Renal cortical epithelial cell (primary cell): ENCODE measurements at places on chromosomes 7 and 10.
A peak's percentile ranks its signal among the peaks of the same experiment; 100 is the strongest.

DNA sequence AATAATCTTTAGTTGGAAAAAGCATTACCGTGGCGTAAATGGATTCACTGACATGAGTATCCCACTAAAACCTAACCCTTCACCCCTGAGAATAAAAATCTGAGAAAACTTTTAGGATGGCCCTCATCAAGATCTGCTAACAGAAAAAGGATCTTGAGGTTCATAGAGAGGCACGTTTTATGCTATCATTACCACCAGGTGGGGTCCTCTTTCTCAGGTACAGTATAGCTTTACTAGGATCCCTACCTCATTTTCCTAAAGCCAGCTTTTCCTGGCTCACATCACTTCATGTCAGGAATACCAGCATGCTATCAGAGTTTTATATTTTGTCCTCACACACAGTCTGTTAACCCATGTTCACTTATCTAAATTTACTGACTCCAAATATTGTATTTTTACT, 173.7 kb downstream of the POM121L12 start:
- DNase-seq: no peak

- no peak for DNase-seq
Observed at GRCh38 chr7:47643716-47644400, 61.9 kb upstream of the TNS3 start.

- peak; percentile 39 for DNase-seq
Observed at GRCh38 chr10:12726971-12727831, 274.3 kb downstream of the CCDC3 start.

GRCh38 chr10:33260403-33261149, 73.9 kb downstream of the NRP1 start:
- DNase-seq: no peak

DNA sequence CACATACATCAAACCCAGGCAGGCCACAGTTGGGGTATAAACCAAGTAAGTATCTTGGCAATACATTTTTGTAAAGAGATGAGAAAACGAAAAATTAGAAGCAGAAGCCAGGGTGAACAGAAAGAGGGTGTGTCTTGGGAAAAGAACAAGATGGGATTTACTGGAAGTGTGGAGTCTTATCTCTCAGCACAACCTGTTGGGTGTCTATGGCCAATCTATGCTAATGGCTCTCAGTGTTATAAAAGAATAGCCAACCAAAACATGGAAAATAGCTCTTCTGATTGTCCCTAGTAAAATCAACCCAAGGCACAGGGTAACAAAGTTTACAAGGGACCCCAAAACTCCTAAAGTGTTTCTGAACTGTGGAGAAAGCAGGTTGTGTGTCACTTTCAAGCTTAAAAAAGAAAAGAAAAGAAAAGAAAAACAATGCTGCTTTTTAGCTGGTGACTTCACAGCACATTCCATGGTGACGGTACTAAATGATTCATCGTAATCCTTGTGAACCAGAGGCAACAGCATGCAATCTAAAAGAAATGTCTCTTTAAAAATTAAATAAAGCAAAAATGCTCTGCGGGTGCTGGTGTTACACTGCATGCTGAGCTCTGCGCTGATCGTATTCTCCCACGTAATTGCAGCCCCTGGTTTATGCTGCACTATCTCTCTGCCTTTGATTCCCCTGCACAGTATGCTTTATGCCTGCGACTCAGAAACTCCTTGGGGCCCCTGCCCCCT, 100.8 kb downstream of the C10orf90 start:
- DNase-seq: peak; percentile 82

- no peak for DNase-seq
Observed at GRCh38 chr10:8183241-8183704, 128.8 kb downstream of the GATA3 start.

DNA sequence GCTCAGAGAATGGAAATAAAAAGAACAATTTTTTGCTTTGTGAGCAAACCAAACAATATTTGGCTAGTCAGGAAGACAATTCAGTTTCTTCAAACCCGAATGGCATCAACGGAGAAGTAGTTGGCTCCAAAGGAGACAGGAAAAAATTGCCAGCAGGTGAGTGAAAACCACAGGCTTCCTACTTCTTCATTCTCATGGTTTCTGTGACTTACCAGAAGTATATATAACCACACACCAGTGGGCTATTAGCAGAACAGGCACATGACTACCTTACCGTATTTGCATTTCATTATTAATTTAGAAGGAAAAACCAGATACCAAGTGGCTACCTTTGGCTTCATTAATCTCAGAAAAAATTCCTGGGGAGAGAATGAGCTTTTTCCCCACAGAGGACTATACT, 8.8 kb downstream of the TDRD1 start:
- no peak for DNase-seq

DNA sequence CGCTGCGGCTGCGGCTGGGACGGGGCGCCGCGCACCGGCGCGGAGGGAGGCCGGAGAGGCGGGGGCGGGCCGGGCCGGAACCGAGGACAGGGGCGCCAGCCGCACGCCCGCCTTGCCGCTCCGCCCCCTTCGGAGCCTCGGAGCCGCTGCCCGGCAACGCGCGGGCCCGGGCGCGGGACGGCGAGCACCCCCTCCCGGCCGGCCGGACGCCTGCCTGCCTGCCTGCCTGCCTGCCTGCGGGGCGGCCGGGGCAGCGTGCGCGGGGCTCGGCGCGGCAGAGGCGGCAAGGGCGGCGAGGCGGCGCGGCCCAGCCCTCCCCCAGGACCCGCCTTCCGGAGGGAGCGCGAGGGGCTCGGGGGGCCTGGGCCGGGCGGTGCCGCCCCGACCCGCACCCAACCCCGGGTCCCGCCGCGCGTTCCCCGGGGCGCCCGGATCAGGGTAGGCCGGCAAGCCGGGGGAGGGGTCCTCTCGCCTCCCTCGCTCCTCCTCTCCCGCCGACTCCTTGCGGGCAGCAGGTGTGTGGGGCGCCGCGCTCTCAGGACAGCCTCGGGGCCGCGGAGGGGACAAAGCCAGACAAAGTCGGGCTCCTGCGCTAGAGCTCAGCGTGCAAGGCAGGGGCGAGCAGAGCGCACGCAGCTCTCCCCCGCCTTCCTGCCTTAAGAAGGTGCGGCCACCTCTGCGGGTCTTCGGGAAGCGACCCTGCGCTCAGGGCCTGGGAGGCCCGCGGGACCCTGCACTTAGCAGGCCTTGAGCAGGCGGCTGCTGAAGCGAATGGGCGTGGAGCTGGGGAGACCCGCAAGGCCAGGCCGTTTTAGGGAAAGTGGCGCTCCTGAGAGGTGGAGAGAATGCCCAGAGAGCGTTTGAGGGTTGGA, at the start of gene KIAA1549:
TSS of gene KIAA1549 (minus strand) at position 58 of the 872 bp plus-strand sequence. CDS start 120 bp downstream, outside the sequence.
- DNase-seq: no peak

GRCh38 chr10:30059209-30060107, at the start of gene JCAD:
TSS of gene JCAD (minus strand) at chr10:30059586. CDS start at chr10:30047812, 11,774 bp downstream.
- DNase-seq: no peak

DNA sequence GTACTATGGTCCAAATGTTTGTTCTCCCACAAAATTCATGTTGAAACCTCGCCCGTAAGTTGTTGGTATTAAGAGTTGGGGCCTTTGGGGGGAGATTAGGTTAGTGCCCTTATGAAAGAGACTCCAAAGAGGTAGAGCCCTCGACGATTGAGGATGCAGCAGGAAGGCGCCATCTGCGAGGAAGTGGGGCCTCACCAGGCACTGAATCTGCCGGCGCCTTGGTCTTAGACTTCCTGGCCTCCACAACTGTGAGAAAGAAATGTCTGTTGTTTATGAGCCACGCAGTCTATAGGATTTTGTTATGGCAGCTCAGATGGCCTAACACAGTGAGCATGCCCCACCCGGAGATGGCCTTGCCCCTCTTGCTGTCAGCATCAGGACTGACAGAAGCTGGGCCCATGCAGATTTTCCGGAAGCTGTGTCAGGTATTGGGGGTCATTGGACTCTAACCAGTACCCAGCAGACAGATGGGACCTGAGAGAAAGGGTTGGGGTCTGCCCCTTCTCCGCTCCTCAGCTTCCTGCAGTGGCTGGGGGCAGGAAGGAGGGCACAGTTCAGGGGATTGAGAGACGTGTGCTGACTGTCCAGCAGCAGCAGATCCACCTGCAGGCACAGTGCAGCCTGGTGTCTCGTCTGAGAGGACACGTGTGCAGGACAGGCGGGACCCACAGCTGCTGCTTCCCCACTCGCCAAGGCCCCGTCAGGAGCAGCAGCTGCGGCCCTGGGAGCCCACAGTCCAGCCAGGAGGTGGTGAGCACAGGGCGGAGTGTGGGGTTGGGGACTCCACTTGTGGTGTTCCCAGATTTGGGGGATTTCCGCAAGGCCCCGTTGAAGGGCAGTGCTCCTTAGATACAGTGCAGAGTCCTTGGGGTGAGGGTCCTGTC, 47.8 kb downstream of the MGMT start:
- no peak for DNase-seq

- no peak for DNase-seq
Observed at GRCh38 chr7:145862212-145862611, 254.4 kb upstream of the CNTNAP2 start.

DNA sequence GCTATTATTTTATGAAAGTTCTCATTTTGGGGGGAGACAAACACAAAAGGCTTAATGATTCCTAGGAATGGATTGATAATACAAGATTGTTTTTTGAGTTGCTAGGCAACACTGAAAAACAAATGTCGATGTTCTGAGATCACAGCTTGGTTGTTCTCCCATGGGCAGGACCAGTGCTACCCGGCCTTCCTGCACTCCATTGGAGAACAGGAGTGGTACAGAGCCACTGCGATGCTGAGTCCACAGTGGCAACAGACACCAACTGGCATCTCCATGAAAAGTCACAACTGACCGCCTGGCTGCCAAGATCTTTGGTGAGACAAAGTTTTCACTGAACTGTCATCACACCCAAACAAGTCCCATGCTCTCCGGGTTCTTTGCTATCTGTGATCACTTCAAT, 68.9 kb upstream of the NMT2 start:
- DNase-seq: peak; percentile 68

GRCh38 chr10:71784679-71785272, 11.5 kb upstream of the VSIR start:
- no peak for DNase-seq

DNA sequence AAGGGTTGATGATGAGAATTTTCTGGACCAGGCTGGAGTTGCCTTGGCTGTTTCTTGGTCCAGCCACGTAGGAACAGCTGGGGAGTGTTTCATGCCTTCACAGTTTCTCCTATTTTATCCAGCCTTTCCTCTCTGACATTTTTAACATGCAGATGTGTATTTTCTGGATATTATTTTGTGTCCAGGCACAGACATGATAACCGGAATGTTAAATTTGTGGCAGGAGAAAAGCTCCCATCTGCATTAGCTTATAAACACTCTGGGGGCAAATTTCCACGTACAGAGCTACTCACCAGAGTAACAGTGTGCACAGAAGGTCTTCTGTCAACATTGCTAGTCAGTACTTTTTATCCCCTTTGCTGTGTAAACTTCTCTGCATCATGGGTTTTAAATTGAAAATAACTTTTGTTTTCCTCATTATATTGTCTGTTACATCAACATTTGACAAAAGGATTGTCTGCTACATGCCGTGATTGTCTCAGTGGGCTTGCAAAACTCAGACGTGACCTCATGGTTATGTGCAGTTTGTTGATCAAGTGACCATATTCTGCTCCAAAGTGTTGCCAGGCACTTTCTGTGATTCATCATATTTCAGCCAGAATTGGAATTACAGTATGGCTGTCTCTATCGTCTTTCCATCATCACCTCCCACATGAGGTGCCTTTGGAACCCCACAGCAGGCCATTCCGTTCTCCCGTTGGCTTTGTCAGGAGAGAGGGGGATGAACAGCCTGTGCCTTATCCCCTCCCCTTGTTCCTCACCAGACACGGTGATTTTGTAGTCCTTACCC, 41.4 kb downstream of the INSYN2A start:
- DNase-seq: no peak

- DNase-seq: no peak
Observed at GRCh38 chr7:74454021-74454924, 567 bp downstream of the GTF2IRD1 start.

DNA sequence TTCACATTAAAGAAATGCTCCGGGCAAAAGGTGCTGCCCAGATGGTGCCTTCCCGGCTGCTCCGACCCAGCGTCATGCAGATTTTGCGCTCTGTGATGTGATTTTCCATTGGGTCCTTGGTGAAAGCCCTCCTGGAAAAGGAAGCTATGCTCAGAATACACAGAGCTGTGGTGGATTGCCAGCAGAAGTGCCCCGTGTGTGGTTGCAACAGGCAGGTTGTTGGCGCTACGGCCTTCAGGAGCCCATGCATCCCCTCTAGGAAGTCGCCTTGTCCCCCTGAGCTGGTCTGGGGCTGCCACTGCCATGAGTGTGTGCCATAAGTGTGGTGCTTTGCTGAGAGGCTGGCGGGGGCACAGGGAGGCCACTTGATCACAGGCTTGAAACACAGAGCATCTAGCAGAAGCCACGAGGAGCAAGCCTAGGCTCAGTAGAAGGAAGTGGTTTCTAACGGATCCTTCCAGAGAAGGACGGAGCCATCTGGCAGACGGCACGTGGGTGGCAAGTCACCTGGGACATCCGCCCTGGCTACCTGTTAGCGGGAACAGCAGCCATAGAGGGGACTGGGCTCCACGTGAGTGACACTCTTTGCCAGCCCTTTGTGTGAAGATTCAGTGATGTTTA, 210.9 kb downstream of the CUX1 start:
- no peak for DNase-seq

DNA sequence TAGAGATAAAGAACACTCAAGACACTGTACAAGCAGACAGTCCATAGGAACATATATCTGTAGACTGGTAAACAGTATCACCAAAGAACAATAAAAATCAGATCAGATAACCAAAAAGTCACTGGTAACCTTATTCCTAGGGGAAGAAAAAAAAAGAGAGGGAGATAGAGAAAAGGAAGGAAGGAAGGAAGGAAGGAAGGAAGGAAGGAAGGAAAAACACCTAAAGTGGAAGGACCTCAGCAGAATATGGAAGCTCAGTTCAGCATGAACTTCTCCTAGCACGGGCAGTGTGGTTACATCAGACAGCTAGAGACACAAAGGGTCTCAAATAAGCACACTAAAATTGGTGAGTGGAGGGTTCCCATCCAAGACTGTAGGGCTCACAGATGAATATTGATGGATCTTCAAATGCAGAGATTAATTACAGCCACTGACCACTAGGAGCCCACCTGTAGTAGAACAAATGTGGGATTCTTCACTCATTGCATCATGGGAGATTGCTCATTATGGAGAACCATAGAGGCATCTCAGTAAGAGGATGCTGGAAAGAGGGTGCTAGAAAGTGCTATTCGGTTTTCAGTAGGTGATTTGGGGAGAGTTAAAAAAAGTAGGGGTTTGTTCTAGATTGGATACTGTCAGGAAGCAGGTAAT, 293.4 kb upstream of the C7orf33 start:
- no peak for DNase-seq

- peak; percentile 79 for DNase-seq
Observed at GRCh38 chr10:22606164-22606614, 108.2 kb downstream of the PIP4K2A start.

- no peak for DNase-seq
Observed at GRCh38 chr10:128470321-128470965, 344.2 kb upstream of the MKI67 start.
